ENCODE measurements at places on chromosomes 4 and X.

DNA sequence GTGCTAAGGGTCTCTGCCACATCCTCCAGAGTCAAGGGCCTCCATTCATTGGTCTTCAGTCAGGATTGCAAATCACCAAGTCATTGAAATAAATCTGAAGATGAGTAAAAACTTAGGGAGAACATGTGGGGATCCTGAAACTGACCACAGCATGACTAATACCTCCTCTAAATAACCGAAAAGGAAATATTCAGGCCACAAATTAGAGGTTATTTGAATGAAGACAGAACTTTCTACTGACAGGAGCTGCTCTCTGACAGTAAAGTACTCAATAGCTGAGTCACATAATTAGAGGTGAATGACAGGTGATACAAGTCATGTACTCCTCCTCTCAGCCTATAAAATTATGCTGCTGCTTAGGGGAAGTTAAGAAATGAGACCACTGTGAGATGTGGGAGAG is 240.2 kb upstream of the F9 start:
- DNase-seq: no peak

GRCh38 chr4:3530663-3531254 is 1.5 kb downstream of the LRPAP1 start:
- no peak for DNase-seq

DNA sequence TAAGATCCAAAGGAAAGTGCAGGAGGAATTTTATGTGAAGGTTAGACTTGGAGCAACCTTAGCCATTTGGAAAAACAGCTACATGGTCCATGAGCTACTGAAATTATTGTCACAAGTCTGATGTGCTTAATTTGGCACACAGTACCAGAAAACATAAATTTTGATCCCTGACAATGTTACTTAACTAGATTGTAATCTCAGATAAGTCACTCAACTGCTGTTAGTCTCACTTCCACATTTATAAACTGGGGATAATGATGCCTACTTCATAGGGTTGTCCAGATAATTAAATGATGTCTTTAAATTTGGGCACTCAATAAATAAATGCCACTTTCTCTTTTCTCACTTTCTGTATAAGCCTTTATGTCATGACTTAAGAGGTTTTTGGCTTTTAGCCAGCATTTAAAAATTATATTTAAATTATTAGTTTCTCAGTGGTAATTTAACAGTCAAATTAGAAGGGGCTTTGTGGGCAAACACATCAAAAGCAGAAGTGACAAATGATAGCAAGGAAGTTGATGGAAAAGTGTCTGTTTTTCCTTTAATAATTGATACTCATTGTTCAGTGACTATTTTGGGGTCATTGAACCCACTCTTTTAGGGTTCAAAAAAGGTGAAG is 58.3 kb downstream of the PAQR3 start:
- no peak for DNase-seq

DNA sequence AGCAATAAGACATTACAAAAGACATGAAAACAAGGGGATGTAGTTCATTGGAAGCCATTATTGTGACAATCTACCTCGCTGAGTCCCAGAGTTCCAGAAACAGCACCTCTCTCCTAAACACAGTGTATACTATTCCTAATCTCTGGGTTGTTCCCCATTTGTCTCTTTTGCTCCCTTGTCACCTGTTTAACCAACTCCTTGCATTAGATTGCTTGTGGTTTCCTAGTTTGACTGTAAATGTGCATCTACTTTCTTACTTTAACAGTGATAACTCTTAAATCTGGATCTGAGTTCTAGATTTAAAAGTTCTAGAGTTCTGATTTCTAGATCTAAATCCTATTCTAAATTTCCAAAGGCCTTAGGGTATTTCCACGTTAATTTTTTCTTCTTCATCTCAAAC is 71.6 kb upstream of the TET2 start:
- DNase-seq: no peak

GRCh38 chr4:6250235-6250983 is 19.2 kb upstream of the WFS1 start:
- DNase-seq: peak; percentile 43

DNA sequence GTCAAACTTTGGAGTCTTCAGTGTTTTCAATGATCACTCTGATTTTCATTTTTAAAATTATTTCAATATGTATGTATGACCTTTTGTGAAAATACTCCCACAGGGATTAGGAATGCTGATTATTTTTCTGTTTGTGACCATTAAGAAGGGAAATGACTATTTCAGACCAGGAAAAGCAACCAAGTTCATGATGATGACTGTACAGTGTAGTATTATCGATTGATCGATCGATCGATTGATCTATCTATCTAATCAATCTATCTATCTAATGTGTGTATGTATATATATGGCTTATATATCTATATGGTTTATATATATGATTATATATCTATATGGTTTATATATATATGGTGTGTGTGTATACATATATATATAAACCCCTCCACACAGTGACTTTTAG is 131.5 kb upstream of the VEGFC start:
- DNase-seq: no peak

DNA sequence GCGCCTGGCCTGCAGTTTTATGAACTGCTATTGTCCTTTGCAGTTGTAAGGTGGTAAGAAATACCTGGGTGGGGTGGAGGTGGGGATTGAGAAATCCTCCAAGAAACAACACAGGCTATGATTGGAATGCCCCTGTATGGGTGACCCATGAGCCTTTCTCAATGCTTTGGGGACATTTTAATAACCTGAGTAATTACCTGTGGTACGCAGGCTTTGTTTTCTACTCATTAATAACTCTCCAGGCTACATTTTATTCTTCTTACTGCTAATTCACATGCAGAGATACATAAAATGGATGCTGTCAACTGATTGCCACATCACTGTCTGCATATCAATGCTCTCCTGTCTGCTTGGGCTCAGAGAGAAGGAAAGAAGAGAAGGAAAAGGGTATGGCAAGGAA is 41.8 kb downstream of the PHEX start:
- no peak for DNase-seq

- no peak for DNase-seq
Observed at GRCh38 chr4:53633608-53634007, 42.3 kb upstream of the LNX1 start.

DNA sequence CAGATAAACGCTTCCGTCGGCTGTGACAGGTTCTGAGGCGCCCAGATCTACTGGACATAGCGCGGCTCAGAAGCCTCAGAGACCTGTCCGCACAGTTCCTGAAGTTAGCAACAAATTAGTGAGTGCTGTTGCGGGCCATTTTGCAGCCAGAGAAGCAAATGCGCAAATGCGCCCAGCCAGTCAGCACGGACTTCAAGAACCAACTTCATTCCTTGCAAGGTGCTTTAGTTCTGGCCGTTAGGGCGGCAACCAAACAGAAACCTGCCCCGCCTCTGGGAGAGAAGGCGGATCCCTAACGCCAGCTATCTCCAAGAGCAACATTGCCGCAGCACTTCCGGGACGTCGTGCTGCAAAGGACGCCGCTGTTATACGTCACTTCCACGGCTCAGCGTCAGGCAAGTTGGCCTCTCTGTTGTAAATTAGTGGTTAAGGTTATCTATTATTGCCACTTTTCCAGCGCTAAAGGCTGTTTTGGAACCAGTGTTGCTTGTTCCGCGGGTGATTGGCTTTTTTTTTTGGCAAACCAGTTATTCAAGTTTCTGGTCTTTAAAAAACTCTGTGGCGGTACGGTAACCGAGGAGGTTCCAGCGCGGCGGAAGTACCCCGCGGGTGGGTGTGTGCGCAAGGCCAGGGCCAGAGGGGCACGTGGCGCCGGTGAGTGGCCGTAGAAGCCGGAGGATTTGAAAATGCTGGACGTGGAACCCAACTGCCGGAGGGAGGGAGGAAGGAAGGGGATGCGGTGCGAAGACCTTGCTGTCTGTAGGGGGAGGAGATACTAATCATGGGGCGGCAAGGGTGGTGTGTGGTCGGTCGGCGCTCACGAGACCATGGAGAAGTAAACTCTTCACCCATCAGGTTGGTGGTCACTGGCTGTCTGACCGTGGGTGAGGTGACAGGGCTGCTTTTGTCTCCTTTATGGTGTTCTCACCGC is at the start of gene GAR1:
Gene GAR1 (plus strand): TSS at position 612 of the 931 bp plus-strand sequence. CDS start 403 bp downstream, outside the sequence.
- DNase-seq: peak; percentile 92

DNA sequence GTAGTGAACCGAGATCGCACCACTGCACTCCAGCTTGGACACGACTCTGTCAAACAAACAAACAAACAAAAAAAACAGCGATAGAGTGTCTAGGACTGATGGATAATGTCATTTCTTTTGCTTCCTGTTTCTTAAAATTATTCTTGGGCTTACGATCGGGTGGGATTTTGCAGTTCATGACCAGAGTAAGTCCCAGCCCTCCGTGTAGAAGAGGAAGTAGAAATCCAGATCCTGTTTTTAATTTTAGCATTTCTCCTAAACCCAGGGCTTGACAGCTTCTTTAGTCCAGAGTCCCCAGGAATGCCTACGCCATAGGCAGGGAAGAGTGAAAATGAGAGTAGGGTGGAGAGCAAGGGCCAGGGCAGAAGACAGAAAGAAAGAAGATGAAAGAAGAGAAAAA is 94.3 kb downstream of the HPRT1 start:
- no peak for DNase-seq

DNA sequence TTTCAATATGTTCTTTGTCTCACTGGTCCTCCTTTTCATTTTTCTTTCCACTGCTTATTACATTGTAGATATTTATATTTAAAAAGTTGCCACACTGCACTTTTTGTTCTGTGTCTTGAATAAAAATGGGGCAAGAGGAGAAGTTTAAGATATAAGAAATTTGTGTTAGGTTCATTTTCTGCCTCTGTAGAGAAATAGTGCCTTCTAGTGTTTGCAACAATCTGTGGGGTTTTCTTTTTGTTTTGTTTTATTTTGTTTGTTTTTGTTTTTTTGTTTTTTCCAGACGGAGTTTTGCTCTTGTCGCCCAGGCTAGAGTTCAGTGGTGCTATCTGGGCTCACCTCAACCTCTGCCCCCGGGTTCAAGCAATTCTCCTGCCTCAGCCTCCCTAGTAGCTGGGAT is 20.1 kb upstream of the SMIM14 start:
- no peak for DNase-seq

GRCh38 chr4:59484944-59485343 is 1715.2 kb upstream of the ADGRL3 start:
- DNase-seq: no peak

DNA sequence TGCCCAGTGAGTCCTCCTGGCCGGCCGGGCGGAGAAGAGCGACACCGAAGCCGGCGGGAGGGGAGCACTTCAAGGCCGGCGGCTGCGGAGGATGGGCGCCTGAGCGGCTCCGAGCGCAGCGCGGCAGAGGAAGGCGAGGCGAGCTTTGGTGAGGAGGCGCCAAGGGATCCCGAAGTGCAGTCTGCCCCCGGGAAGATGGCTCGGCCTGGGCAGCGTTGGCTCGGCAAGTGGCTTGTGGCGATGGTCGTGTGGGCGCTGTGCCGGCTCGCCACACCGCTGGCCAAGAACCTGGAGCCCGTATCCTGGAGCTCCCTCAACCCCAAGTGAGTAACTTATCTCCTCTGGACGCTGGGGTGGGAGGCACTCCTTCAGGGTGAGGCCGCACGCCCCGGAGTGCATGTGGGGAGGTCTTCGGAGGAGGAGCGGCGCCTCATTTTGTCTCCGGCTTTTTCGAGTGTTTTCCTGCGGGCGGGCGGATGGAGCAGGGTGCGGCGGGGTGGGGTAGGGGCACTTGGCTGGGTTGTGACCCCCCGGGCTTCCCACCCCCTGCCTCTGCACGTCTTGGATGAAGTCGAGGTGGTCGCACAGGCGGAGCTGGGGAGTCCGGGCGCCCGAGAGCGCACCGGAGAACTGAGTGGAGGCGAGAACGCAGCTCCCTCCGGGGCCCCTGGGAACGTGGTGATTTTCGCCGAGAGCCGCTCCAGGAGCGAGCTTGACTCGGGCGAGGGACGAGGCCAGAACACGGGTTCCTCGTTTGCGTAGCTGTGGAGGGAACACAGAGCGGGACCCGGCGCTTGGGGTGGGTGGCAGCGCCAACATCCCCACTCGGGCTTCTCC is 979 bp downstream of the EFNB1 start:
- DNase-seq: no peak

DNA sequence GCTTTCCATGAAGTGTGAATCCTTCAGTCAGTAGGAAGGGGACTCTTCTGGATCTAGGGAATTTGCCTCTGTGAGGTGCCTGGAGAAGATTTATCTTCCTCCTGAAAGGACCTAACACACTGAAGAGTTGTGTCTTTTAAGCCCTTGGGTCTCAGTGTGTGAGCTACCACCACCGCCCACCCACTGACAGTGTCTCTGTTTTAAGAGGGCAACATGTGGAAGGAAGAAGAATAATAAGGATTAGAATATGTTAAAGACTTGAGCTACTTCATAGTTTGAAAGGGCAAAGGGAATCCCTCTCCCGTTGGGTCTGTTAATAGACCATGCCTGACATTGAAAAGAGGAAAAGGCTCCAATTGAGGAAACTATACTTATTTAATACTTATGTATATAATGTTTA is 64.3 kb upstream of the TLR2 start:
- no peak for DNase-seq

GRCh38 chr4:1591107-1591506 is 93.0 kb downstream of the FAM53A start:
- no peak for DNase-seq

GRCh38 chr4:141771889-141772830 is 135.8 kb downstream of the IL15 start:
- DNase-seq: no peak

GRCh38 chrX:13535376-13536165 is 33.8 kb upstream of the EGFL6 start:
- no peak for DNase-seq

GRCh38 chr4:167424341-167425256 is 190.3 kb upstream of the SPOCK3 start:
- no peak for DNase-seq

- DNase-seq: no peak
Observed at GRCh38 chr4:184911310-184911709, 85.5 kb upstream of the ACSL1 start.

DNA sequence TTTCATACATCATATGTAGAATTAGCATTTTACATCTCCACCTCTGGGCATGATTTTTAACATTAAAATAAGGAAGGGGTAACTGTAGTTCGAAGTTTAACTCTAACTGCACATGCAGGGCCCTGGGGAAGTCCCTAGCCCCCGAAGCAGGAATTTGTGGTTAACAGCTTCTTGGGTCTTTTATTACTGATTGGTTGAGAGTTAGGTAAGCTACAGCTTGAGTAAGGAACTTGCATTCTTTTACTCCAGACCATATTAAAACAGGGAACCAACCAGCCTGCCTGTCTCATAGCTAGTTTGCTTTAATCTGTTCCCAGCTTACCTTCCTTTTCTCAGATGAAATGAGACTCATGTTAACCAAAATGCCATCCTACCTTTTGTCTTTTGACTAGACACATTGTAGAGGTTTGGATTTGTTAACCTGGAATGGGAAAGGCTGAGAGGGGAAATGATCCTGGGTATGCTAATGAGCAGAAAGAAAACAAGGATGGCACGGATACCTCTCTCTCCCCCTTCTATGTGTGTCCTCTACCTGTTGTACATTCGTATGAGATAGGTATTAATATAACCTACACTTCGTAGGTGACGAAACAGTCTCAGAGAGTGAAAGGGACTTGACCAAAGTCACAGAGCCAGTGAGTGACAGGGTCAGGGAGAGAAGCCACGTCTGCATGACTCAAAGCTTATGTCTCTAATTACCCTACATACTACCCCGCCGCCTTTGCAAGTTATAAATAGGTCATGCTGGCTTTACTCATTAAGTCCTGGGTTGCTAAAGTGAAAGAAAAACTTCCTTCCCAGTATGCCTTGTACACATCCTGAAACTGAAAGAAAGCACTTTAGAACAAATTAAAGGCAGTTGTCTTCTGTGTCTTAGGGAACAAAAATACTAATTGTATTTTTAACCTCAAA is 119.5 kb upstream of the AFF2 start:
- DNase-seq: no peak

Measured in WTC11 (cell line).